GM12878 (cell line): ENCODE measurements at places on chromosomes 1 and 21.

GRCh38 chr1:200629876-200630514 is 9.4 kb upstream of the KIF14 start:
- no peak for DNase-seq

DNA sequence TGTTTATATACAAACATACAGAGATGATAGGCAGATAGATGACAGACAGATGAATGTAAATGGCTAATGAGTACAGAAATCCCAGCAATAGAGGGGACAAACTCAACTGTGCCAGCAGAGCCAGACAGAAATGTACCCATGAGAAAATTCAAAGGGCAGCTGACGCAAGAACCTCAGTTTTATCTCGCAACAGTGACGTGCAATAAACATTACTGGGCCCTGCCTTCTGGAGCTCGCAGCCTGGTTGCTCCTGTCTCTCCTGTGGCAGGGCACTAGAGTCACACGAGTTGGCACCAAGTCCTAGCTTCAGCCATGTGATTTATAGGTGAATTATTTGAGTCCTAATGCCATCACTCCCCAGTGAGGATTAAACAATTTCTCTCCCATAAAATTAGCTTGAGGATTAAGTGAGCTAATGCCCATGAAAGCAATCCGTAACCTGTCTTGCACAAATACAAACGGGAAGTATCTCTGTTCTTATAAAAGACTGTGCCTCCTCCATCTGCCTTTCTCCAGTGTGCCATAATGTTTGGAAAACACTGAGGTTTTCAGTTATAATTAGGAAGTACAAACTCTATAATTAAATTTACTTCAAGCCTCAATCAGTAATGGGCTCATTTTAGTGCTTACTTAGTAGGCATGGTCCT is 50.7 kb downstream of the VAV3 start:
- no peak for DNase-seq

DNA sequence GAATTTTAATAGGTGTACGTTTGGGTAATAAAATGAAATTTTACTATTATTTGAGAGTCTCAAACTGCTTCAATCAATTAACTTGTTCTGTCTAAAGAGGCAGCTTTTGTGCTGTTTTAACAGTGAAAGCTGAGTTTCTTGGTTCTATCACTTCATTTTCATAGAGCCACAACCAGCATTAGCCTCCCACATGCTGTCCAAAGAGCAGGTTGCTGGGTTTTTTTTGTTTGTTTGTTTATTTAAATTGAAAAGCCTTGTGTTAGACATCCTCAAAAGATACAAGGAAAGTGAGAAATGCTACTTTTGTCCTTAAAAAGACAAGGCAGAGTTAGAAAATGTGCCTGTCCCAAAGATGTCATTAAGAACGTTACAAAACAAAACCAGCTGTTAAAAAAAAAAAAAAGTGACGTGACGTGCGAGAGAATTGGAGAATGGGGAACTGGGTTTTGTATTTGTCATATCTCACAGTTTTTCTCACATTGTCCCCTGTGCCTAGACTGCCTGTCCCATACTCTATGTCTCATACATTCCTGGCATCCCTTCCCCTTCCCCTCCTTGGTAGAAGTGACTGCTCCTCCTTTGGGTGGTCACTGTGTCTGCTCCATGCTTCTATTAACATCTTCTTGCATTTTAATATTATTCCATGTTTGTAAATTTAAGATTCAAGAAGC is 63.1 kb upstream of the CD34 start:
- DNase-seq: no peak

DNA sequence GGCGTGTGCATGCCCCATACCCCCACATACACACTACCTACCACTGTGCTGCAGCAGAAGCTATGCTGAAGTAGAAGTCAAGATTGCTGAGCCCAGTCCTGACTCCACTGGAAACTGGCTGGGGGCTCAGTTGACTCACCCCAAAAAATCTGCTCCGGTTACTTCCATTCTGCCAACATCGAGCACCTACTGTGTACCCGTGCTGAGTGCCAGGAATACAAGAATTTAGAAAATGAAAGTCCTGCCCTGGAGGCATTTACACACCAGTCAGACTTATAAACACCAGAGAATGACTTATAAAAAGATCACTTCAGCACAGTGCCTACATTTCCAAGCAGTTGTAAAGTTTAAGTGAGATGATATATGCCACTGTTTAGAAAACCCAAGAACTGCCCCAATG is 99.1 kb downstream of the NMNAT2 start:
- DNase-seq: no peak

GRCh38 chr1:108962681-108963051 is 618 bp downstream of the CLCC1 start:
- DNase-seq: no peak

GRCh38 chr1:210236386-210236839 is 3.8 kb downstream of the SERTAD4 start:
- DNase-seq: no peak

DNA sequence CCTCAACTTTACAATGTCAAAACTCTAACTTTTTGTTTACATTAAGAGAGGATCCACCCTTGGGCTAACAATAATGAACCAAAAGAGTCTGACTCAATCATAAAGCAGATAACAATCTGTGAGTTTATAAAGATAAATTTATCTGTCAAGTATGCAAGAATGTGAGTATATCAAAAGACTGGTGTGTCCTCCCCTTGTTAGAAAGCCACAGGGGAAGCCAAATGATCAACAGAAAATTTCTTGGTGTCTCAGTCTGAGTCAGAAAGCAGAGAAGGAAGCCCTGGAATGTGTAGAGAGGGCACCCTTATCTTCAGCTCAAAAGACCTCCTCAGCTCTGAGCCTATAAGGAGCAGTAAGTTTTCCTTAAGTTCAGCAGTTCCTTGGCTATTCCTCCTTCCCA is 13.9 kb upstream of the PDIK1L start:
- no peak for DNase-seq

GRCh38 chr1:55610203-55610602 is 395.0 kb upstream of the USP24 start:
- no peak for DNase-seq

- no peak for DNase-seq
These were observed 179.6 kb downstream of the RUNX1 start for GRCh38 chr21:34869545-34869944.

DNA sequence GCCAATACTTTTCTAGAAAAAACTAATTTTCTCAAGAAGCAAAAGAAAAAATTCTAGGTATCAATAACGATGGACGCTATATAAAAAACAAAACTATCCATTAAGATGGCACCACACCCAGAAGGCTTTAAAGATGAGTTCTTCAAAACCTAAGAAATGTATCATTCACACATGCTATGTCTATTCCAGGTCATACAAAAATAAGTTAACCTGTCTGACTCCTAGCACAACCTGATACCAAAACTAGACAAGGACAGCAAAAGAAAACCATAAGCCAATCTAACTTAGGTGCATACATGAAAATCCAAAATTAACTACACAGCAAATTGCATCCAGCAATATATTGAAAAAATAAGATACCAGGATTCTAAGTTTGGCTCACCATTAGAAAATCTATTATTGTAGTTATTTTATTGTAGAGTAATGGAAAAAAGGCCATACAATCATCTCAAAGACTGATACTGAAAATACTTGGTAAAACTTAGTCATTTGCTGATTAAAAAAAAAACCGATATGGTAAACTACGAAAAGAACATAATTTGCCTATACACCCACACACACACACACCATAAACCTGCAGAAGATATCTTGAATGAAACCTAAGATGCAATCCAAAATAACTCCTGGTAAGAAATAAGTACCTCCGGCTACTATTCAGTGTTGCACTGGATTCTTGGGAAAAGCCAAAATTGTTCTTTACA is 55.0 kb downstream of the TRAF5 start:
- DNase-seq: no peak

DNA sequence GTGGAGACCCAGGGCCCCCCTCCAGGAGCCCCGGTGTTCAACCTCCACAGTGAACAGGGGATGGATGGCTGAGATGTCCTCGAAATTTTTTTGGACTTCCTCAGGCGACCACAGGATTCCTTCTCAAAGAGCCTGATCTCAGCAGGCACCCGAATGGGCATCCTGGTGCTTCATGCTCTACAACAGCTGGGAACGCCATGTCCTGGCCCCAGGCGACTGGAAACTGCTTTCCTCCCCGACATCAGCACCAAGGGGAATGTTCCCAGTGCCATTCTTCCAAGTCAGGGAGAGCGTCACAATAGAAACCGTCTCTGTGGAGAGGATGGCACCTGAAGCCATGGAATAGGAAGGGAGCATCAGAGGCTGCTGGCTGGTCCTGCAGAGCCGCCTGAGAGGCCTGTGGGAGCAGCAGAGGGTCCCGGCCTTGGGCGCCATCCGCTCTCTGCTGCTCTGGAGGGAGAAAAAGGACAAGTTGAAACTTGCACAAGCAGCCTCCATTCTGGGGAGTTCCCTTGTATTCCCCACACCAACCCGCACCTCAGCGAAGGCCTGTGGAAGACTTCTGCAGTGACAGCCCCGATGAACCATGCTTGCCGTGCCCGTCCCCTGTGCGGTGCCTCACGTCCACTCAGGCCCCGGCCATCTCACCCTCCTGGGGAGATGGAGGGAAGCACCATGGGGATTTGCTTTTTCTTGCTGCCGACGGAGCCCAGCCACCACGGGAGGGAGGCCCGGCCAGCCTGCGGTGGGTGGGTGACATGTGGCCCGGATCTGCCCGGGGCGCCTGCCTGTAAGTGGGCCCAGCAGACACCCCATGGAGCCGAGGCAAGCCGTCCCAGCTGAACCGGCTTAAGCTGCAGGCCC is 2.3 kb upstream of the ADARB1 start:
- no peak for DNase-seq

- no peak for DNase-seq
These were observed 3.6 kb downstream of the CAP1 start for GRCh38 chr1:40044110-40044509.

DNA sequence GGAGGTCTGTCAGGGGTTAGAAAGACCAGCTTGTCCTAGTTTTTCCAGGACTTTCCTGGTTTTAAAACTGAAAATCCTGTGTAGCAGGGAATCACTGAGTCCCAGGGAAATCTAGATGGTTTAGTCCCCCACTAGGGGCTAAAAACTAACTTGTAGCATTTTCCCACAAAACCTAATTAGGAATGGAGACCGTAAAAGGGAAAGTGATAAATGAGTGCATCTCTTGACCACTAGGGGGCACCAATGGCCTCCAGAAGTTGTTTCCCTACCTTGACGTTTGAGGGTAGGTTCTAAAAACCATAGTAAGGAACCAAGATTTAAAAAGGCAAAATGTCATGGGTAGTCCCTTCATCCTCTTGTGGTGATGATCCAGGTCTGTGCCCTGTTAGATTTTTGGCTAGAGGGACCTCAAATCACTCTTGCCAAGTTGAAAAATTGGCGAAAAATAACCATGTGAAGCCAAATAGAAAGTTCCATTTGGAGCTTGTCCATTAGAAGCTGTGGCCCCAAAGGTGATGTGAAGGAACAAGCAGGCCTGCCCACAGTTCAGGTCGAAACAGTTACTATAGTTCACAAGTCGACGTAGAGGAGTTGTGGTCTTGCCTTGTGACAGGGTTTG is 24.5 kb downstream of the CLIC6 start:
- no peak for DNase-seq

- DNase-seq: no peak
These were observed 69.4 kb downstream of the HIVEP3 start for GRCh38 chr1:41849211-41849759.

DNA sequence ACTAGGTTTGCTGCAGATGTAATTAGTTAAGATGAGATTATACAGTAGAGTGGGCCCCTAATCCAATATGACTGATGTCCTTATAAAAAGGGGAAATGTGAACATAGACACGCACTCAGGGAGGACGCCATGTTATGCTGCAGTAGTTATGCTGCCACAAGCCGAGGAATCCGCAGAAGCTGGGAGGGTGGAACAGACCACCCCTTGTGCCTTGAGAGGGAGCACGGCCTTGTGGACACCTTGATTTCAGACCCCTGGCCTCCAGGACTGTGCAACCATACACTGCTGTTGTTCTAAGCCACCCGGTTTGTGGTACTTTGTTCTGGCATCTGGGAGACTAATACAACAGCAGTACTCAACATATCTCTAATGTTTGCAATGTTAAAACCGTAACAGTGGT is 57.9 kb upstream of the HIVEP3 start:
- DNase-seq: no peak

- no peak for DNase-seq
These were observed 1.8 kb downstream of the ATP2B4 start for GRCh38 chr1:203628201-203629015.

DNA sequence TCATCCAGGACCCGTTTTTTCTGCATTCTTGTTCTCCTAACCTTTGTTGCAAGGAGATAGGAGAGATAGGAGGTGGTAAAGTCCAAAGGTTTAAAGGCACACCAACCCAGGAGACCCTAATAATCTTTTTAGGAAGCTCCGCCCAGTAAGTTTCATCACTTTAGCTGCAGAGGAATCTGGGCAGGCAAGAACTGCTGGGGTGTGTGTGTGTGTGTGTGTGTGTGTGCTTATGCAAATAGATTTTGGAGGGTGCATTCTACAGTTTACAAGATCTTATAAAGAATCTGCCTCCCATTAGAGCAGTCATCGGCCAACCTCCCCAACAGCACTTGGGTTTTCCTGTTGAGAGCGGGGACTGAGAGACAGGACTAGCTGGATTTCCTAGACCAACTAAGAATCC is 3.9 kb upstream of the IL10 start:
- no peak for DNase-seq

GRCh38 chr1:54861070-54861761 is 25.8 kb downstream of the DHCR24 start:
- peak; percentile 35 for DNase-seq

GRCh38 chr1:68116643-68117235 is 66.3 kb upstream of the DIRAS3 start:
- DNase-seq: no peak

DNA sequence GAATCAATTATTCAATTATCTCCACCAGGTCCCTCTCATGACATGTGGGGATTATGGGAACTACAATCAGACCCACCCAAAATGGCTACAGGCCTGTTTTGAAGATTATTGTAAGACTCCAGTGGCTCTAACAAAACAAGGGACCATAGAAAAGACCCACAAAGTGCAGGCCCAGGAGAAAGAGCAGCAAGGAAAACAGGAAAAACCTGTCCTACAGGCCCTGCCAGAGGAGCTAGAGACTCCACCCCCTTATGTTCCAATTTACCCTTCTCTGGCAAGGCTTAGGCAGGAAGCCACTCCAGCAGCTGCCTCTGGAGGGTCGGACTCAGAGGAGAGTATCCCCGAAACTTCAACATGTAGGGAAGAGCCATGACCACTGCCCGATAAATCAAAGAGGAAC is 96.5 kb downstream of the LIPI start:
- no peak for DNase-seq

- DNase-seq: no peak
These were observed 304.9 kb upstream of the USP24 start for GRCh38 chr1:55519937-55520683.

- no peak for DNase-seq
These were observed 157.3 kb upstream of the PTGFR start for GRCh38 chr1:78333502-78333901.
